Stimulated activated CD4-positive, alpha-beta T cell treated with anti-CD3 and anti-CD28 coated beads, Interleukin-15, amount 100 ng/mL, for 48 hours (primary cell): ENCODE measurements at places on chromosomes 1 and 21.

DNA sequence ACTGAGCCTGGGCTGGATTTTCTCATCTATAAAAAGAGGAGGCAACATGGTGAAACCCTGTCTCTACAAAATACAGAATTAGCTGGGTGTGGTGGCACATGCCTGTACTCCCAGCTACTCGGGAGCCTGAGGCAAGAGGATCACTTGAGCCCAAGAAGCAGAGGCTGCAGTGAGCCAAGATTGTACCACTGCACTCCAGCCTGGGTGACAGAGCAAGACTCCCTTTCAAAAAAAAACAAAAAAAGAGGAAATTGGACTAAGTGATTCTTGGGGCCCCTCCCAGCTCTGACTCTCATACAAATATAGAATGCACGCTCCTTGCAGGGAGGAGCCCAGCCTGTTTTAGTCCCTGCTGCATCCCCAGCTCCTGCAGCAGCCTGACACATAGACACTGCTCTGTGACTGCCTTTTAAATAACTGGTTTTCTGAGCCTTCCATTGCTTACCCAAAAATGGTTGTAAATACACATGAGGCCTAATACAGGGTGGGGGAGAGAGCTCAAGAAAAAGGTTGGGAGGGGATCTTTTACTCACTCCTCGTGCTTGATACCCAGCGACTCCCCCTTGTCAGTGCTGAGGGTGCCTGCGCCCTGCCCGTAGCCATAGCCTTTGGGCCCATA lies 17.2 kb downstream of the CSRP1 start:
- DNase-seq: no peak

- no peak for DNase-seq
These were observed 37.8 kb downstream of the LRRN2 start for GRCh38 chr1:204647805-204648153.

DNA sequence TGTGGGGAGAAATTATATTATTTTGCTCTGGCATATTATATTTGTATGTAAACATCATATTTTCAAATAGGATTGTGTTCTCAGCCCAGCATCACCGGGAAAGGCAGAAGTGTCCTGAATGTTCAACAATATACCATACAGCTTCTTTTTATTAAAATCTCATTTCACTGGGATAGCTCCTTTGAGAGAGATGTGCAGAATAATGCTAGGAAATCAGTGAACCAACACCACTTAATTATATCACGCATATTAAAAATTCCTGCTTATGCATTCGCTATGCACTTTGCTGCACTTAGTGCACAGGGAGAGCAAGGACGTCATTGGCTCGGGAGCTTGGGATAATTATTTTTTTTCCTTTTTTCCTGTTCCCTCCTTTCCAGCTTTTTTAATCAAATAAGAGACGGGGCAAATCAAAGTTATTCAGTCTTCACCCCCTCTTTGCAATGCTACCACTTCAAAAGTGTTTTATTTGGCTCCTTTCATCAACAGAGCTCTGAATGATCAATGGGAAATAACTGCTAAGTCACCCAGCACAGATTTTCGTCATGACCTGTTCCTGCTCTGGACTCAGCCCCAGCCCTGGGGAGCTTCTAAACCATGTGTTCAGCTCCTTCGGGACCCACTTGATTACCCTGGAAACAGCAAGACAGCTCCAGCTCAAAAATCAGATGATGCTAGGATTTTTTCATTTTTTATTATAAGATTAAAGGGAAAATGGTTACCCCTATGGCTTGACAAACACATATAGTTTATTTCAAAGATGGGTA lies 165.5 kb upstream of the DUSP10 start:
- DNase-seq: no peak

- DNase-seq: no peak
These were observed 12.9 kb downstream of the DESI2 start for GRCh38 chr1:244665771-244666217.

DNA sequence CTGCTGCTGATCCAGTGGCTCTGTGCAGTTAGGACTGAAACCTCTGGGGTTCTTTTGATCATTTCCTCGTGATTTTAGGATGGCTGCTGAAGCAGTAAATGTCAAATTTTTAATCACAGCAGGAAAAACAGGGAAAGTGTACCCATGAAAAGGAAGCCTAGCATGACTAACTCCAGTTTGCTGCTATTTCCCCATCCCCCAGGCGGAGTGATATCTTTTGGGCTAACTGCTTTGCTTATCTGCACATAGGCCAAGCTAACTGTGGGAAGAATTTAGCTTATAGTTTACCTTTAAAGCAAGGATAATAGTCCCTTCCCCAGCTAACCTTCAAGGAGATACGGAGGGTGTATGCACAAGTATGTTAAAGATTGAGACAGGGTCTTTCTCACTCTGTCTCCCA lies 149.8 kb upstream of the TNR start:
- no peak for DNase-seq

GRCh38 chr1:14923727-14924452 lies 229.7 kb upstream of the TMEM51 start:
- DNase-seq: no peak

GRCh38 chr1:208724079-208724478 lies 479.9 kb upstream of the PLXNA2 start:
- DNase-seq: no peak

- no peak for DNase-seq
These were observed 648.8 kb downstream of the NPHP4 start for GRCh38 chr1:5343256-5344020.

DNA sequence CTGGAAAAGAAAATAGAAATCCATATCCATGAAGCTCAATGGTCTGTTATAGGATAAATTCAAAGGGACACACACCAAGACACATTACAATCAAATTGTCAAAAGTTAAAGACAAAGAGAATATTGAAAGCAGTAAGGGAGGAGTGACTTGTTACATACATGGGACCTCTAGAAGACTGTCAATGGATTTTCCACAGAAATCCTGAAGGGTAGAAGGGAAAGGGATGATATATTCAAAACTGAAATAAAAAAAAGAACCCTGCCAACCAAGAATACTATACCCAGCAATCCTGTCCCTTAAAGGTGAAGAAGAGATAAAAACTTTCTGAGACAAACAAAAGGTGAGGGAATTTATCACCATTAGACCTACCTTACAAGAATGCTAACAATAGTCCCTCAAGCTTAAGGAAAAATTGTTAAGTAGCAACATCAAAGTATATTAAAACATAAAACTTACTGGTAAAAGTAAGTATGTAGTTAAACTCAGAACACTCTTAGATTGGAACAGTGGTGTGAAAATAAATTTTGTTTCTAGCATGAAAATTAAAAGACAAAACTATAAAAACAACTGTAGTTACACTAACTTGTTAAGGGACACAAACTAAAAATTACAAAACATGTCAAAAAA lies 103.2 kb upstream of the APP start:
- no peak for DNase-seq

DNA sequence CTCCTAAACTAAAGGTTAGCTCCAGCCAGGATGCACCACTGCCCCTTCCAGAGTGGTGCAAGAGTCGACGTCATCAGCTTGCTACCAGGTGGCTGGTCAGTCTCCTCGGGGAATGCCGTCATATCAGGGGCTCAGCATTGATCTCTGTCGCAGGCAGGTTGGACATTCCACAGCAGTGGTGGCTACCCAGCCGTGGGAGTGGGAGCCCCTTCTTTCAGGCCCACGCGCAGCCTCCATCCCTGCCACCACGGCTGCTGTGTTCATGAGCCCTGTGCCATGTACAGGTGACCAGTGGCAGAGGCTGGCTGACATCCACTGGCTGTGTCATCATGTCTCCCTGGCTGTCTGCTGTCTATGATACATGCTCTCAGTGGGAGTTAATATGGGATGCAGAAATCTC lies 25.5 kb downstream of the IL10RB start:
- no peak for DNase-seq

- no peak for DNase-seq
These were observed 659.0 kb downstream of the LTN1 start for GRCh38 chr21:28333578-28334075.

- no peak for DNase-seq
These were observed 10.1 kb upstream of the TTLL10 start for GRCh38 chr1:1163538-1164070.

DNA sequence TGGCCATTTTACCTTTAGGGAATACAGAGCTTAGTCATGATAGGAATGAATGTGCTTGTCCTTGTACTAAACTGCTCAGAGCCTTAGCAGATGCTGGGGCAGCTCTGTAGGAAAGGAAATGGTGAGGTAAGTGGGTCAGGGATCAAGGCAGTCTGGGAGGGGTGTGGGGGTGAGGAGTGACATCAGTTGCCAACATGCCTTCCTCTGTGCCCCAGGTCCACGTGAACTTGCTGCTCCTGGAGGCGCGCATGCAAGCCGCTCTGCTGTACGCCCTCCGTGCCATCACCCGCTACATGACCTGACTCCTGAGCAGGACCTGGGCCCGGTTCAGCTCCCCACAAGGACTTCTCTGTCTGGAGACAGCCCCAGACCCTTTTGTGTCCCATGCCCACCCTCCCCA lies 21.2 kb downstream of the SESN2 start:
- no peak for DNase-seq

DNA sequence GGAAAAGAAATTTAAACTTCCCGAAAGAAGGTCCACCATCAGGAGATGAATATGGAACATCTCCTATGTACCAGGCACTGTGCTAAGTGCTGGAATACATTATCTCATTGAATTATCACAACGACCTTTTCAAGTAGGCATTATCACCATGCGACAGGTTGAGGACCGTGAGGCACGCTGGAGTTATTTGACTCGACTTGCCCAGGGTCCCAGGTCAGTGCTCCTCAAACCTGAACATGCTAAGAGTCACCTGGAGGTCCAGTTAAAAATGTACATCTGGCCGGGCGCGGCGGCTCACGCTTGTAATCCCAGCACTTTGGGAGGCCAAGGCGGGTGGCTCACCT lies 15.9 kb upstream of the AGTRAP start:
- no peak for DNase-seq

GRCh38 chr1:59025898-59026426 lies 242.1 kb upstream of the JUN start:
- no peak for DNase-seq

DNA sequence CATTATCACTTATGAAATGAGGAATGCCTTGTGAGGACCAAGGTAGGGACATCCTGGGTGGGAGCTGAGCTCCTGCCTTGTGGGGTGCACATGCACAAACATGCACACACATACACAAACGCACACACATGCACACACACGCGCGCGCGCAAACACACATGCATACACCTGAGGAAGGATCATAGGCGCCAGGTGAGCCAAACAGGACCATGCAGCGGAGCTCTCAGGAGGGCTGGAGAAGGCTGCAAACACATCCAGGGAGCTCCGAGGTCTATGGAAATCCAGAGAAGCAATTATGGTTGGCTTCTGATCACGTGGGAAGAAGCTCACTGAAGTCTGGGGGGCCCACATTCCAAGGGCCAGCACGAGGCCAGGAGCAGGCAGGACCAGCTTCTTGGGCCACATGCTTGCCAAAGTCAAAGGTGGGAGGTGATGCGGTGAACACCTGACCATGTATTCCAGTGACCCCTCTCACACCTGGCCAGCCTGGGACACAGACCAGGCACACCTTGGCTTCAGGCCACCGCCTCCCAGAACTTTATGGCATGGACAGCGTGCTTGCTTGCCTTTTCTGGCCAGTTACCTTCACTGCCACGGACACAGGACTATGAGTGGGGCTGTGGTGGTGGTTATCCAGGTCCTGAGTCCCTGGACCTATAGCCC lies 13.6 kb downstream of the GPR137B start:
- DNase-seq: no peak

DNA sequence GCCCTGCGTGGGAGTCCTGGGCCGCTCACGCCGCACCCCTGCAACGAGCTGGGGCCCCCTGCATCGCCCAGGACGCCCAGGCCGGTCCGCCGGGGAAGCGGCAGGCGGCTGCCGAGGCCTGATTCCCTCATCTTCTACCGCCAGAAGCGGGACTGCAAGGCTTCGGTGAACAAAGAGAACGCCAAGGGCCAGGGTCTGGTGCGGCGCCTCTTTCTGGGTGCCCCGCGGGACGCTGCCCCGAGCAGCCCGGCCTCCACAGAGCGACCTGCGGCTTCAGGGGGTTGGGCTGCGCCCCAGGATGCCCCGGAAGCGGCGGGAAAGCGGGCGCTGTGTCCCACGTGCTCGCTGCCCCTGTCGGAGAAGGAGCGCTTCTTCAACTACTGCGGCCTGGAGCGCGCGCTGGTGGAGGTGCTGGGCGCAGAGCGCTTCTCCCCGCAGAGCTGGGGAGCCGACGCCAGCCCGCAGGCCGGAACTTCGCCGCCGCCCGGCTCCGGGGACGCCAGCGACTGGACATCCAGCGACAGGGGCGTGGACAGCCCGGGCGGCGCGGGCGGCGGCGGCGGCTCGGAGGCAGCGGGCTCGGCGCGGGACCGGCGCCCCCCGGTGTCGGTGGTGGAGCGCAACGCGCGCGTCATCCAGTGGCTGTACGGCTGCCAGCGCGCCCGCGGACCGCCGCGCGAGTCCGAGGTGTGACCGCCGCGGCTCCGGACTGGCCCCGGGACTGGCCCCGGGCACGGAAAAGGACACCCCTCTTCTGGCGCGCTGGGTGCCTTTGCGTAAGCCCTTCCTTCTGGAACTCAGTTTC lies 2.7 kb downstream of the FAM110D start:
- DNase-seq: no peak

GRCh38 chr1:89610457-89611011 lies 22.4 kb upstream of the LRRC8C start:
- DNase-seq: no peak

GRCh38 chr1:246324711-246325110 lies 182.4 kb downstream of the SMYD3 start:
- DNase-seq: no peak

DNA sequence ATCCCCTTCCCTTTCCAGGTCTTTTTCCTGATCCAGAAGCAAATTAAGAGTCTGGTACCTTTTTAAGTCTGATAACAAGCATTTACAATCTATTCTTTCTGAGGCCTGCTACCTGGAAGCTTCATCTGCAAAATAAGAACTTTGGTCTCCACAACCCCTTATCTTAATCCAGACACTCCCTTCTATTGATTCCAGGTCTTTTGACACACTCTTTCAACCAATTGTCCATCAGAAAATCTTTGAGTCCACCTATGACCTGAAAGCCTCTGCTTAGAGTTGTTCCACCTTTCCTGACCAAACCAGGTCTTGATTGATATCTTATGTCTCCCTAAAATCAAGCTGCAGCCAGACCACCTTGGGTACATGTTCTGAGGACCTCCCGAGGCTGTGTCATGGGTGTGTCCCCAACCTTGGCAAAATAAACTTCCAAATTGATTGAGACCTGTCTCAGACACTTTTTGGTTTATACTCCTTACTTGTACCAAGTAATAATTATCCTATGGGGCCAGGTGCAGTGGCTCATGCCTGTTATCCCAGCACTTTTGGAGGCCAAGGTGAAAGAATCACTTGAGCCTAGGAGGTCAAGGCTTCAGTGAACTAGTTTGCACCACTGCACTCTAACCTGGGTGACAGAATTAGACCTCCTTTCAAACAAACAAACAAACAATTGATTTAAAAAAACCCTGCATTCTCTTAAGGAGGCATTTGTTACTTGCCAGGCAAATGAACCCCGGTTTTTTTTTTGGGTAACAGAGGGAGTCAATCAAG lies 126.1 kb downstream of the MAP3K21 start:
- DNase-seq: no peak

GRCh38 chr1:4256351-4256750 lies 356.3 kb upstream of the C1orf174 start:
- no peak for DNase-seq

GRCh38 chr1:111347026-111347425 lies 56.4 kb downstream of the CHIA start:
- DNase-seq: no peak

GRCh38 chr1:23567996-23568607 lies 8.8 kb upstream of the ID3 start:
- DNase-seq: no peak
